Ovary (tissue), 10 donors: ENCODE measurements at places on chromosomes 1 and 21. TPM values are rescaled to one million over a fixed set of nuclear protein-coding genes. Genes with fewer than 3 reads are reported as not detected.

- peaks cover 17% of the 10 kb centered on the region for H3K4me1 ChIP-seq
- H3K36me3 ChIP-seq = no peaks in the 10 kb centered on the region
- no peak overlapping the region for H3K27ac ChIP-seq
- no peak for DNase-seq
Measured at GRCh38 chr1:38028105-38028591, 15.6 kb downstream of the UTP11 start.

DNA sequence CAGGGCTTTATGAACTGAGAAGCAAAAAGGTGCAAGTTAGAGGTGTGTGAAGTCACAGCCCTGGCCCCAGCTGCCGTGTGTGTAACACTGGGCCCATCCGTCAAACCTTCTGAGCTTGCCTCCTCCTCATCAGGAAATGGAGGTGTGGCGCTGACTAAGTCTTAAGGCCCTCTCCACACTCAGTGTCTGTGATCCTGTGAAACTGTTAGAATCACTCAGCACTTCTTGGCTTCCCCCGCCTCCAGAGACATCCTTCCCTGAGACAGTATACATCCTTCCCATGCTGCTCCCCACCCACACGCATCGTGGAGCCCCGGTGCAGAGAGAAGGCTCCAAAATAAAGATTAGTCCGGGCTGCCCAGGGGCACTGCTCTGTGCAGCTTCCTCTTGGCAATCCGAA, 33.3 kb downstream of the LRP8 start:
- no peaks in the 10 kb centered on the region for H3K27me3 ChIP-seq
- no peak for DNase-seq
- H3K4me1 ChIP-seq = peaks cover 2% of the 10 kb centered on the region
- H3K27ac ChIP-seq = no peak overlapping the region
- no peak overlapping the region for H3K4me3 ChIP-seq

- H3K4me3 ChIP-seq = no peak overlapping the region
- H3K36me3 ChIP-seq = no peaks in the 10 kb centered on the region
- H3K27me3 ChIP-seq = no peaks in the 10 kb centered on the region
- no peak overlapping the region for H3K27ac ChIP-seq
- no peak for DNase-seq
- peaks cover 2% of the 10 kb centered on the region for H3K4me1 ChIP-seq
Measured at GRCh38 chr1:111164151-111164550, 24.1 kb downstream of the CEPT1 start.

DNA sequence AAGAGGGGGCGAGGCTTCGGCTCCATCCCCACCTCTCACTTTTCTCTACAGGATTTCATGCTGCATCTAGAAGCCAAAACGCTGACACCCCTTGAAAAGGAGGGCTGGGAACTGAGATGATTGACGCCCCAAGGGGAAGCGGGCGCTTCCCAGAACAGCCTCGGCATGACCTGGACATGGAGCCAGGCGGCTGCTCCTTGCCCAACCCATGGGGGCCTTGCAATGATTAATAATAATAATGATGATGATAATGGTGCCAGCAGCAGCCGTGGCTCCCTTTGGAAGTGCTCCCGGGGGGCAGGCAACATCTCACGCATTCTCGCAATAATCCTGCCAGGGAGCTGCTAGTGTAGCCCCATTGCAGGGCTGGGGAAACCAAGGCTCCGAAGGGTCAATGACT, 78.2 kb downstream of the RAP1GAP start:
- H3K27ac ChIP-seq = no peak overlapping the region
- no peaks in the 10 kb centered on the region for H3K4me1 ChIP-seq
- H3K36me3 ChIP-seq = no peaks in the 10 kb centered on the region

GRCh38 chr1:161777261-161777660, 11.1 kb downstream of the ATF6 start:
- no peak overlapping the region for H3K27ac ChIP-seq
- H3K27me3 ChIP-seq = no peaks in the 10 kb centered on the region
- H3K4me1 ChIP-seq = no peaks in the 10 kb centered on the region
- no peaks in the 10 kb centered on the region for H3K36me3 ChIP-seq

- H3K4me3 ChIP-seq = no peak overlapping the region
- no peaks in the 10 kb centered on the region for H3K36me3 ChIP-seq
- H3K4me1 ChIP-seq = peaks cover 6% of the 10 kb centered on the region
- DNase-seq = peak; percentile 39
- H3K27ac ChIP-seq = no peak overlapping the region
Measured at GRCh38 chr1:31101147-31101502, 35.6 kb upstream of the PUM1 start.

- no peaks in the 10 kb centered on the region for H3K36me3 ChIP-seq
- no peaks in the 10 kb centered on the region for H3K4me1 ChIP-seq
- H3K27ac ChIP-seq = no peak overlapping the region
- no peak for DNase-seq
- no peak overlapping the region for H3K4me3 ChIP-seq
- no peaks in the 10 kb centered on the region for H3K27me3 ChIP-seq
Measured at GRCh38 chr1:209557221-209557620, 26.3 kb upstream of the CAMK1G start.

DNA sequence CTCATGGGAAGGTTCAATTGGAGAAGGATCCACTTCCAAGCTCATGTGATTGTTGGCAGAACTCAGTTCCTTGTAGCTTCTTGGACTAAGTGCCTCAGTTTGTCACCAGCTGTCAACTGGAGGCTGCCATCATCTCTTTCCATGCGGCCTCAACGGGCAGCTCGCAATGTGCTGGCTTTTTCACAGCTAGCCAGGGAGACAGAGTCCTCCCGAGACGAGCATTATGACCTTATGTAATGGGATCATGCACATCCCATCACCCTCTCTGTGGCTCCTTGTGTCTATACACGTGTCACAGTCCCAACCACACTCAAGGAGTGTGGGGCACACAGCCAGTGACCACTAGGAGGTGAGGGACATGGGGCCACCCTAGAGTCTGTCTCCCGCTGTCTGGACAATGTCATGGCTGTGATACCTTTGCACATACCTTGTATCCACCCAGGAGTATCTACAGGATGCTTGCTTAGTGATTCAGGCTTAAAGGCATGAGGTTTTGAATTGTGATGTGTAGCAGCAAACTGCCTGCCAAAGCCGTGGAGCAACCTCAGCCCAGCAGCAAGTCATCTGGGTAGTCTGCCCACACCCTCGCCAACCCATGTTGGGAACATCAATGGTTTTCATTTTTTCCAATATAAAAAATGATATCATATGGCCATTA, 3.9 kb upstream of the KRTAP10-6 start:
- no peak overlapping the region for H3K27ac ChIP-seq
- H3K4me1 ChIP-seq = no peaks in the 10 kb centered on the region
- DNase-seq = no peak
- H3K36me3 ChIP-seq = no peaks in the 10 kb centered on the region
- H3K4me3 ChIP-seq = no peak overlapping the region
- H3K27me3 ChIP-seq = no peaks in the 10 kb centered on the region

DNA sequence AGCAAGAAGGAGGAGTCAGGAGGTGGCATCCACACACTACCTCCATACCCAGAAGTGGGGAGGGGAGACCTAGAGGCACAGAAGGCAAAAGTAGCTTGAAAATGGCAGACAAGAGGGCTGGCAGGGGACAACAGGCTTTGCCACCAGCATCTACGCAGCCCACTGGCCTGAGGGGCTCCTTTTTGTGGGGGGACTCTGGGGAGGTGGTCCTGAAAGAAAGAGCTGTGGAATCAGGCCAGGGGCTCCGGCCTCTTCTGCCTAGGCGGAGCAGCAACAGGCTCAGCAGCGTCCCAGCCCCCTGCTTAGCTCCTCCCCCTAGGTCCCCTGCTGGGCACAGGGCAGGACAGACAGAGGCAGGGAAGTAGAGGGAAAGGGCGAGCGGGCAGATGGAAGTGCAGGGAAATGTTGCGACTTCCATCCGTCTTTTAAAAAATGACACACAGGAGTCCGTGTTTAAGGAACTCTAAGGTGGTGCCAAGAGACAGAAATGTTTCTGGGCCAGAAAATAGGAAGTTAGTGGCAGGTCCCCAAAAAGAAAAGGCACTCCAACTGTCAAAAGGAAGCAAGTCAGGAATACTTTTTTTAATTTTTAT, 10.0 kb upstream of the LEFTY2 start:
- no peaks in the 10 kb centered on the region for H3K36me3 ChIP-seq
- no peak for DNase-seq
- H3K4me1 ChIP-seq = no peaks in the 10 kb centered on the region

GRCh38 chr21:45130324-45130774, 56.0 kb downstream of the ADARB1 start:
- no peaks in the 10 kb centered on the region for H3K27me3 ChIP-seq
- H3K4me3 ChIP-seq = peak overlapping the region; percentile 29
- peak; percentile 71 for DNase-seq
- no peaks in the 10 kb centered on the region for H3K36me3 ChIP-seq
- H3K4me1 ChIP-seq = peaks cover 13% of the 10 kb centered on the region

DNA sequence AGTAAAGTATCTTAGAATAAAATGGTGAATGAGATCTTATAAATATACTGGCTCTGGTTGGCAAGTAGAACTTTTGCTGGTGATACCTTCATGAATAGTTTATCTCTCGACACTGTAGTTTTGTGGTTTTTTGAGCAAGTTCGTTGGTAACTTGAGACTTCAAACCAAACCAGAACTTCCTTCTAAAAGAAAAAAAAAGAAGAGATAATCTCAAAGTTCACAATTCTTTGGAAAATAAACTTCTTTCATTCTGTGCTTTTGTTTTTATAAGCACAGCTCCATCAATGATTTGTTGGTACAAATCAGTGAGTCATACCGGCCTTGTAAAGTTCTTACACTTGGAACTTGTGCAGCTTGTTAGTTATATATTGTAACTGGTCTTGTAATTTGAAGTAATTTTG, 2.3 kb downstream of the HIPK1 start:
- peak overlapping the region; percentile 76 for H3K4me3 ChIP-seq
- no peak overlapping the region for H3K27ac ChIP-seq
- H3K4me1 ChIP-seq = peaks cover 11% of the 10 kb centered on the region
- no peak for DNase-seq
- no peaks in the 10 kb centered on the region for H3K27me3 ChIP-seq

GRCh38 chr1:31637915-31638673, 6.6 kb downstream of the PEF1 start:
- H3K4me1 ChIP-seq = peaks cover 3% of the 10 kb centered on the region
- H3K36me3 ChIP-seq = no peaks in the 10 kb centered on the region
- H3K27ac ChIP-seq = no peak overlapping the region
- no peak overlapping the region for H3K4me3 ChIP-seq
- DNase-seq = no peak

DNA sequence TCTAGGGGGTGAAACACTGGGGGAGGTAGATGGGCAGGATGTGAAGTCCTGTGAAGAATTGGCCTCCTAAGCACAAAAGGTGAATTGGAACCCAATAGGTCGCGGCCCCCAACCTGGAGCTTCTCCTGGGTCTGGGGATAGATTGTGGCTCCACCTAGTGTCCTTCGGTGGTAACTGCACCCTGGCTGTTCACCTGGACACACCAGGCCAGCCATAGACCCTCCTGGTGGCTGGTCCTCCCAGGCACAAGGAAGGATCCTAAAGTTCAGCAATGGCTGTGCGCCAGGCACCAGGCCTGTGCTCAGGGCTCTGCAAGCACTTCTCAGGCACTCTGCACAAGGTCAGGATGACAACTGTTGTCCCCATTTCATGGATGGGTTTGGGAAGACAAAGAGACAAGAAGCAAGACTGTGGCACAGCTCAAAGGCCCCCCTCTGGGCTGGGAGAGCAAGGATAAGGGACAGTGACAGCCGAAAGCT, 13.5 kb downstream of the ESPN start:
- no peak overlapping the region for H3K27ac ChIP-seq
- no peaks in the 10 kb centered on the region for H3K36me3 ChIP-seq
- no peaks in the 10 kb centered on the region for H3K27me3 ChIP-seq
- peak; percentile 70 for DNase-seq
- H3K4me1 ChIP-seq = peaks cover 1% of the 10 kb centered on the region
- H3K4me3 ChIP-seq = no peak overlapping the region

GRCh38 chr1:101081496-101082488, 56.2 kb upstream of the DPH5 start:
- H3K4me3 ChIP-seq = no peak overlapping the region
- H3K36me3 ChIP-seq = no peaks in the 10 kb centered on the region
- H3K4me1 ChIP-seq = no peaks in the 10 kb centered on the region
- no peaks in the 10 kb centered on the region for H3K27me3 ChIP-seq

- H3K36me3 ChIP-seq = no peaks in the 10 kb centered on the region
- H3K27ac ChIP-seq = no peak overlapping the region
- peaks cover 3% of the 10 kb centered on the region for H3K4me1 ChIP-seq
- no peak overlapping the region for H3K4me3 ChIP-seq
Measured at GRCh38 chr1:201149400-201149799, 4.9 kb downstream of the TMEM9 start.

GRCh38 chr1:73813236-73813635, 384.7 kb downstream of the LRRIQ3 start:
- no peaks in the 10 kb centered on the region for H3K4me1 ChIP-seq
- H3K27me3 ChIP-seq = no peaks in the 10 kb centered on the region
- no peak overlapping the region for H3K4me3 ChIP-seq
- no peaks in the 10 kb centered on the region for H3K36me3 ChIP-seq

- DNase-seq = no peak
- no peaks in the 10 kb centered on the region for H3K27me3 ChIP-seq
- no peaks in the 10 kb centered on the region for H3K36me3 ChIP-seq
- no peak overlapping the region for H3K27ac ChIP-seq
- H3K4me3 ChIP-seq = no peak overlapping the region
Measured at GRCh38 chr1:115746021-115746690, 22.4 kb downstream of the CASQ2 start.

DNA sequence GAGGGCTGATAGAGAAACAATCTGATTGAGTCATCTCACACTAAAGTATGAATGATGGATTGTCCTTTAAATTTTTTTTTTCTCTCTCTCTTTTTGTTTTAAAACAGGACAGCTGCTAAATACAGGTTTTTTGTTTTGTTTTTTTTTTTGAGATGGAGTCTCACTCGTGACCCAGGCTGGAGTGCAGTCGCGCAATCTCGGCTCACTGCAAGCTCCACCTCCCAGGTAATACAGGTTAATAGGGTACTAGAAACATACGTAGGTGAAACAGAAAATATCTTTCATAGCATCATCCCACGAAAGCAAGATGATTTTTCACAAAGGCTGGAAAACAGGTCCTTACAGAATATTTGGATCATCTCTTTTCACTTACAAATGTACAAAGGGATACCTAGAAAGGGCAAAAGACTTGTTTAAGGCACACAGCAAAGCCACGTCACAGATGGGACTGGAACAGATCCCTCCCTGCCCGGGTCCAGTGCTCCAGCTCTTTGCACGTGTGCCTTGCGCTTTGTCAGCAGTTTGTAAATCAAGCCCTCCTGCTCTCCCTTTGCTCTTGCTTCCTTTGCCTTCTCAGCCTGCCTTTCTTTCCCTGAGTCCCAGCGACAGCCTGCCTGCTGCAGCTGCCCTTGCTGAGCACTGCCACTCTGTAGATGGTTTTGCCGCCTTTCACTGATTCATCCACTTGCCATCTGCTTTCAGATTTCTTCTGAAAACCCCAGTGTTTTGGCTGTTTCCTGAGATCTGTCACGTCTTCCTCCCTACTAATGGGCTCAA, 171.3 kb upstream of the BEND5 start:
- no peaks in the 10 kb centered on the region for H3K27me3 ChIP-seq
- no peak for DNase-seq
- H3K36me3 ChIP-seq = no peaks in the 10 kb centered on the region
- no peaks in the 10 kb centered on the region for H3K4me1 ChIP-seq
- H3K4me3 ChIP-seq = no peak overlapping the region

KRTAP10-2 gene
- not detected for total RNA-seq

TDRKH gene
- total RNA-seq = 1.5 TPM

A3GALT2 gene
- not detected for total RNA-seq

TNFAIP8L2 gene
- total RNA-seq = 0.80 TPM

LCK gene
- 1.4 TPM for total RNA-seq

SPRR2G gene
- total RNA-seq = not detected

HES2 gene
- 0.62 TPM for total RNA-seq

FMOD gene
- total RNA-seq = 157 TPM

ERICH3 gene
- 1.1 TPM for total RNA-seq
